ENCODE measurements at places on chromosomes 7 and 10.

- DNase-seq = no peak
Measured at GRCh38 chr7:151515276-151515565, 4.5 kb downstream of the RHEB start.

GRCh38 chr10:79155301-79156081 lies 86.7 kb downstream of the ZMIZ1 start:
- no peak for DNase-seq

GRCh38 chr7:157983502-157984422 lies 603.9 kb downstream of the PTPRN2 start:
- DNase-seq = no peak

- no peak for DNase-seq
Measured at GRCh38 chr10:99966306-99966705, 43.4 kb downstream of the DNMBP start.

DNA sequence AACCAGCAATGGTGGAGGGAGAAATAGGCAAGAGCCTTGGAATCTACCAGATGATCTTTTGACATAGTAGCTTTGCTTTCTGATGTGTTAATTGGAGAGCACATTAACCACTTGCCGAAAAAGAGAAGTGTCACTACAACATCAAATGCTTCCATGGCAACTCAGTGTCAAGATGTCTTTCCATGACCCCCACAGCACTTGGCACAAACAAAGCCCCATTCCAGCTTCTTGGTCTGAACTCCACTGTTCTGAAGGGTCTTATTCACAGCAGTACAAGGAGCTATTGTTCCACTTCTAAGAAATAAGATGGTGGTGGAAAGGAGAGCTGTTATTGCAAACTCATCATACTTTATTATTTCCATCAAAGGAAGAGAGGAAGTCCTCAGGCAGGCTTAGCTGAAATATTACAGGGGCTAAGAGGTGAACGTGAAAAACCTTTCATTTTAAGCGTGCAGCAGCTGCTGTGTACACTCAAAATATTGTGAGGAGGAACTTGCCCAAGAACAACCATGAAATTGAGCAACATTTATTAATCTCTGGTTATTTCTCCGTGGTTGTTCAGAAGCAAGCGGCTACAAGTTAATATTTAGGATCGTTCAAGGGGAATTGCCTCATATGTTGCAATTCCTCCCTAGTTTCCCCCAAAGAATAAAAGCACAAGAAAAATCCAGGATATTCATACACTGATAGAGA lies 354.8 kb upstream of the CELF2 start:
- DNase-seq = no peak

DNA sequence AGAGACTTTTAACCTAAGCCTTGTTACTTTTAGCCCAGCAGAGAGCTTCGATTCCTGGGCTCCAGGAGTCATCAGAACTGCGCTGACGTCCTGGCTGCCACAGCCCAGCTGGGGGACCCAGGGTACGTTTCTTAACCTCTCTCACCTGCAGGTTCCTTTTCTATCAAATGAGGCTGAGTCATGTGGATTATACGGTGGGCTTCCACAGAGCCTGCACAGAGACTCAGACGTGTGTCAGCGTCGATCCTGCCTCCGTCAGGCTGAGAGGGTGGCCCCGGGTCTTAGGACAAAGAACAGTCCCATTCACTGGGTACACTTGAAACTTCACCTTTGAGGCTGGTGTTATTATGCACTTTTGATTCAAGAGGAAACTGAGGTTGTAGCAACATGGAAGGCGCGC lies 100.7 kb upstream of the FGFR2 start:
- DNase-seq = no peak

- DNase-seq = no peak
Measured at GRCh38 chr10:114859222-114859621, 37.6 kb downstream of the FHIP2A start.

DNA sequence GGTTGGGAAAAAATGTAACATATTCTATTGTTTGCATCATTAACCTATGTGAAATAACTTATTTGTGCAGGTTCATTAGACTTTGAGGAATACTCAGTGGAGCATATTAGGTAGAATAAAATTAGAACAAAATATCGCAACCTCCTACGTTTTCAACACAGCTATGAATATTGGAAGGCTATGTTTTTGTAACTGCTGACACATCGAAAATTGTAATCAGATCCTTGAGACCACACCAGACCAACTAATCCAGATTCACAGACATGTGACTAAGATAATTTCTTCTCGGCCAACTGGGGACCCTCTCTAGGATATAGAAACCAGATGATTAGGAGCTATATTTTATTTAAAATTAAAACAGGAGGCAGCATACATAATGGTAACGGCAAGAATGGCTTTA lies 77.5 kb upstream of the VWC2 start:
- no peak for DNase-seq

- no peak for DNase-seq
Measured at GRCh38 chr7:90568213-90568612, 27.9 kb upstream of the CDK14 start.

DNA sequence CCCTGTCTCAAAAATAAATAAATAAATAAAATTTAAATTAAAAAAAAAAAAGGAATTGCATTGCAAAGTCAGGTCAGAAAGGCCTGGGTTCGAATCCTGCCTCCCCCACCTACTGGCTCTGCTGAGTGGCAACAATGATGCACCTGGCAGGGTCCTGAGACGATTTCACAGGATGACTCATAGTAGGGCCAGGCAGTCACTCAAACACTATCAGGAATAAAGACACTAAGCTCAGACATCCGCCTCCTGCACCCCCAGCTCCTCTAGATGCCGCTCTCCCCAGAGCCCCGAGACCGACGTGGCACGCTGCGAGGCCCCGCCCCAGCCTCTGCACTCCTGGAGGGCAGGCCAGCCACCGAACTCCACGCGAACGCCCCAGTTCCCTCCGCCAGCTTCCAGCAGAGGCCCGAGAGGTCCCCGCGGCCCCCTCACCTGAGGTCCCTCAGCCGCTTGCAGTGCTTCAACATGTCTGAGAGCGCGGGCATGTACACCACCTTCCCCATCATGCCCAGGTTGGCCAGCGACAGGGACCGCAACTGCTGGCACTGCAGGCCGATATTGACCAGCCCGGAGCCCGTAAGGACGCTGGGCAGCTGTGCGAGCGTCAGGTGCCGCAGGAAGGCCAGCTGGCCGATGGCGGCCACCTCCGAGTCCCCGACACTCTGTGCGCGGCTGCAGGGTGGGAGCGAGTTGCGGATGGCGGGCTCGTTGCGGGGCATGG lies 76.6 kb upstream of the TNRC18 start:
- no peak for DNase-seq

DNA sequence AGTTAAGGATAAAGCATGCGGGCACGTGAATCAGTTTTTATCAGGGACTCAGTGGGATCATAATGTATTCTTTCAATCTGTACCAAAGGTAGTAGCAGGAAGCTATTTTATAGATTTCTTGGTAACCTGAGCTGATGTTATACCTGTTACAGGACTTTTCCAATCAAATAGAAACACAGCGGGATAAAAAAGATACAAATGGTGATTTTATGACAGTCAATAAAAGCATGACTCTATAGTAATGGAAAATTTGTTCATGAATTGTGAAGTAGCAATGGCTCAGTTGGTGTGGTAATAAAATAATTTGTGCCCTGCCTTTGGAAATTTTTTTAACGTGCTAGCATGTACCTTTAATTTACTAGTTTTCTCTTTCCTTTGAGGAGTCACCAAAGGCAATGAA lies 300.7 kb upstream of the CELF2 start:
- no peak for DNase-seq

GRCh38 chr10:114017873-114018272 lies 25.8 kb upstream of the ADRB1 start:
- no peak for DNase-seq
